ENCODE measurements at places on chromosomes 1 and 21.

DNA sequence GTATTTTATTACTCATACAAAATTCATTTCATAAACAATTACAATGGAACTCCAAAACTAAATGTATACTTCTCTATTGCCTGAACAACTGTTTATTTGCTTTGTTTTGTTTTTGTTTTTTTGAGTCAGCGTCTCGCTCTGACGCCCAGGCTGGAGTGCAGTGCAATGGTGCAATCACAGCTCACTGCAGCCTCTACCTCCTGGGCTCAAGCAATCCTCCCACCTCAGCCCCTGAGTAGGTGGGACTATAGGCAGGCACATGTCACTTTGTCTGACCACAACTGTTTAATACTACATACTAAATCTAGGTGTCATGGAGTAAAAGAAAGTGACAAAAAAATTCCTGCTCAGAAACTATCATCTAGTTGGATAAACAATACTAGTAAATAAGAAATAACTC, 49.3 kb downstream of the RAB3GAP2 start:
- no peak for DNase-seq

- peak; percentile 96 for DNase-seq
These were observed at the start of gene CCDC181 for GRCh38 chr1:169427081-169427641. Gene CCDC181 (minus strand): TSS chr1:169427474. CDS start chr1:169424927, 2,547 bp downstream.

- no peak for DNase-seq
These were observed 16.4 kb downstream of the RUNX1 start for GRCh38 chr21:35032474-35033263.

- no peak for DNase-seq
These were observed 15.3 kb upstream of the SRSF4 start for GRCh38 chr1:29196863-29197589.

DNA sequence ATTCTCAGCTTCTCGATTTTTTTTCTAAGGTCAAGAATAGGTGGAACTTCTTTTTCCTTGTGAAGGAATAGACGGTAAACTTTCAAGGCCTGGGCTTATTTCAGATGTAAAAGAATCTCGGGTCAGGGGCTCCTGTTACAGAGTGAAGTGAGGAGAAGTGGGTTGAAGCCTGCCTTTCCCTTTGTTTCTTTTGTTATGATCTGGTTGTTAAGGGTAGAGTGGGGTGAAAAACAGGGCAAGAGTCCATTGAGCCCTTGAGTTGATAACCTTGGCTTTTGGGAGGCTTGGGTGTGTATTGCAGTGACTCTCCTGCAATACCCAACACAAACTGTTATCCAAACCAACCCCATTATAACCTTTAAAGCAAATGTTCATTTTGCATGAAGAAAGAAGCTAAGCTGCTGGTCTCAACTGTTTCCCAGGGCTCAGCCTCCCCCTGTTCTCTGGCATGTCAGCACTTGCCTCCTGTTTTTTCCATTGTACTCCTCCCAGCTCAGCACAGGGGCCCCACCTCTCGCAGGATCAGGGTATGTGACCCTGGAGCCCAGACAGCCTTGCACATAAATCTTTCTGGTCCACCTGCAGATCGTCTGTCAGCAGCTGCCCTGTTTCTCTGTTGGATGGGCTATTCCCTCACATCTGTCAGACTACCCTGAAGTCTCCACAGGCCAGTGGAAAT, 102.4 kb downstream of the CACHD1 start:
- peak; percentile 84 for DNase-seq
